ENCODE measurements at places on chromosomes 1 and 21.
A peak's percentile ranks its signal among the peaks of the same experiment; 100 is the strongest.

- DNase-seq, result no peak
Observed at GRCh38 chr21:43342301-43342881, 84.5 kb downstream of the SIK1 start.

- no peak for DNase-seq
Observed at GRCh38 chr1:220516014-220516721, 11.8 kb upstream of the MARK1 start.

DNA sequence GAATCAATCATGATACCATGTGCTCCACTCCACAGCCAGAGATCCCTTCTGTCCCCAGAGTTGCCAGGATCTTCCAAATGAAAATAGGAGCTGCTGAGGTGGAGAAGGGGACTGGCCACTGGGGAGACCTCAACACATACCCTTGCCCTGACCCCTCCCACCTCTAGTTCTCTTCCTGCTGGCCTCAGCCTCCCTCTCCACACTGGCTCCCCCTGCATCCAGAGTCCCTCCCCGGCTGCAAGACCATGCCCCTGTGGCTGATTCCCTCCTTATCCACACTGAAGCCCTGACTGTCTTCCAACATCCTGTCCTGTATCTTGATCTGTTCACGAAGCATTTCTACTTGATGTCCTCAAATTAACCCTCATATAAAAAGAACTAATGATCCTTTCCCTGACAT is 21.1 kb upstream of the CDK18 start:
- DNase-seq, result no peak

- DNase-seq, result no peak
Observed at GRCh38 chr1:211606914-211607753, 28.2 kb upstream of the SLC30A1 start.

GRCh38 chr1:95407131-95407885 is 173.3 kb downstream of the RWDD3 start:
- no peak for DNase-seq

DNA sequence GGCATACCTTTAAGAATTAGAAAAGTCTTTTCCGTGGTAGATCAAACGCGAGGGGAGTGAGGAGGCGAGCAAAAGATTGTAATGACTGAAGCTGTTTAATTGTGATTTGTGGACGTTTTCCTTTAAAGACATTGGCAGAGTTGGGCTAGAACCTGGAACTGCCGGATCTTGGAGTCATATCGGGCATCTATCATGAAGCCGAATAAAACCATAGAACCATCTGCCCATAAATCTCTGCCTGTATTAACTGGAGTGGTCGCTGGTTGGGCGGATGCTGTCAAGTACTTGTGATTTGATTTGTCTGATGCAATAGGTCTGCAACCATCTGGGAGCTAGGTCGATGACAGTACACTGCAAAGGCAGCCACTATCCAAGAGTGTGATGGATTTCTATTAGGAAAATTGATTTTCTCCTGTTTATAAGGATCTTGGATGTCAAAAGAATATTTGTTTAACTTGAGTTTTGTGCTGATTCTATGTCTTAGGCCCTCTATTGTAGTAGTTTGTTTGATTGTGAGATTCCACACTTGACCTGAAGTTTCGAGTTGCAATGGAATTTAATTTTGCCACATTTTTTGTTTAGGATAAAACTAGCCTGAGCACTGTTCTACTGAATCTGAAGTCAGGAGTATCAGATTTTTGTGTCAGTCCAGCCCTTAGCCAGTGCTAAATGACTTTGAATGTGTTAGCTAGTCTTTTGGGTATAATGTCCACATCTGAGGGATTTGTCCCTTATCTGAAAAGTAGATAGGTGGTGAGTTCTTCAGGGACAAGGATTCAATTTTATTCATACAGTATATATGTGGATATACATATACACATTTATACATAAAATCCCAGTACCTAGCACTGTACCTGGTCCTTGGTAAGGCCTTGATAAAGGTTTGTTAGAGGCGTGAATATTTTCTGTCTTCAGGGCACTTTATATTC is 1.2 kb downstream of the SARS1 start:
- peak; percentile 11 for DNase-seq

- DNase-seq, result no peak
Observed at GRCh38 chr1:14986168-14986567, 167.4 kb upstream of the TMEM51 start.

GRCh38 chr1:41762777-41763176 is 155.9 kb downstream of the HIVEP3 start:
- DNase-seq, result no peak

GRCh38 chr1:46594063-46594462 is 10.0 kb downstream of the MKNK1 start:
- DNase-seq, result no peak

GRCh38 chr1:101964708-101965107 is 32.0 kb downstream of the OLFM3 start:
- no peak for DNase-seq

- DNase-seq, result no peak
Observed at GRCh38 chr1:17122521-17123164, 3.4 kb upstream of the PADI2 start.

DNA sequence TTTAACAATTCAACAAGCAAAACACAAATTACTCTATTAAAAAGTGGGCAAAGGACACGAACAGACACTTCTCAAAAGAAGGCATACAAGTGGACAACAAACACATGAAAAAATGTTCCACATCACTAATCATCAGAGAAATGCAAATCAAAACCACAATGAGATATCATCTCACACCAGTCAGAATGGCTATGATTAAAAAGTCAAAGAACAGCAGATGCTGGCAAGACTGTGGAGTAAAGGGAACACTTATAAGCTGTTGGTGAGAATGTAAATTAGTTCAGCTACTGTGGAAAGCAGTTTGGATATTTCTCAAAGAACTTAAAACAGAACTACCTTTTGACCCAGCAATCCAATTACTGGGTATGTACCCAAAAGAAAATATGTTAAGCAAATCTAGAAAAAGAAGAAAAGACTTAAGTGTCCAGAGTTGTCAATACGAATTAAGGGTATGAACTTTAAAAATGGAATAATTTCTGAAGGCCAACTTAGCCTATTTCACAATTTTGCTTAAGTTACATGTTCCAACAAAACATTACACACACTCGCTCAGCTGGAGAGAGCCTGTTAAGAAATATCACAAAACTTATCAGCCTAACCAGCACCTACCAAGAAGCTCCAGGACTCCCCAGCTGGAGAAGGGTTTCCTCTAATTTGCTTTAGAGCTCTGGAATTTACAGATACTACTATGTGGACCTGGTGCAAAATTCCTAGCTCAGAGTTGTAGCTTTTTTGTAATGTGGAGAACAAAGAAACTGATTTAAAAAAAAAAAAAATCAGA is 232.1 kb downstream of the DUSP10 start:
- no peak for DNase-seq

- peak; percentile 83 for DNase-seq
Observed at GRCh38 chr1:15834406-15835204, 12.9 kb upstream of the SPEN start.

- no peak for DNase-seq
Observed at GRCh38 chr21:34995979-34996303, 53.2 kb downstream of the RUNX1 start.

DNA sequence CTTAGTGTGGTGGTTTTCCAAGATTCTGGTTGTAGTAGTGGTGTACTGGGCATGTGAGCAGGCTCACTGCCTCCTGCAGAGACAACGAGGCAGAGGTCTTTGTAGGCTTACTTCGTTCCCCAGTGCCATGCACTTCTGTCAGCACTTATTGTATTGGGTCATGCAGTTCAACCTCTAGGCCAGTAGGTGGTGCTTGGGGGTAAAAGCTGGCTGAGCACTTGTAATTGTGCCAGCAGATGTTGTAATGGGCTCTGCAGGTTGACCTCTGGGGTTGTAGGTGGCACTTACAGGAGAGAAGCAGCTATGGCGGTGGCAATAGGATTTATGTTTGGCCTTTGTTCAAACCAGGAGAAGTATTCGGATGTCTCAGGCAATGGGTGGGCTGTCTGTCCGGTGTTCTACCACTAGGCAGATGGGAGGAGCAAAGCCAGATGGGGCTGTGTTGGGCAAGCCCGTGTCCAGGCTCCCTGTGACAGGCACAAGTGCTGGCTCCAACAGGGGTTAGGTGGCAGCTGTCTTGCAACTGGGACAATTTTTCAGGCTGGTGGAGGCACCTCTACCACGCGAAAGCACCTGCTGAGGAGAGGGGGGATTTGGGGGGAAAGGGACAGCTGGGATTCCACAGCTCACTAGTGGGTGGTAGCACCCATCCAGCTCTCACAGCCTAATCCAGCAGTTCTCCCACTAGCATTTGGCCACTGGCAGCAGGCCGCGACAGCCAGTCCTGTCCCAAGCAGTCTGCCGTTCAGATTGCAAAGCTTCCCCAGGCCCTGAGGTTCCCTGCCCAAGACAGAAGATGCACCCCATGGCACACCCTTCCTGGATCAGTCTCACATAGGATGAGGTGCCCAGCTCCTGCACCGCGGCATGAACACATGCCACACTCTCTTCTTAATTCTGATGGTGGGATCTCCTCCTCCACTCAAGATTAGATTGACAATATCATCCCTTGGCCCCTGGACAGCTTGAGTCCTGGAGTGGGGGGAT is 274.5 kb downstream of the CTH start:
- DNase-seq, result peak; percentile 1

Data from stimulated activated CD8-positive, alpha-beta memory T cell treated with anti-CD3 and anti-CD28 coated beads, Interleukin-4, amount 100 ng/mL, for 4 hours (primary cell).